ENCODE measurements at places on chromosomes 1 and 21.
A peak's percentile ranks its signal among the peaks of the same experiment; 100 is the strongest.

DNA sequence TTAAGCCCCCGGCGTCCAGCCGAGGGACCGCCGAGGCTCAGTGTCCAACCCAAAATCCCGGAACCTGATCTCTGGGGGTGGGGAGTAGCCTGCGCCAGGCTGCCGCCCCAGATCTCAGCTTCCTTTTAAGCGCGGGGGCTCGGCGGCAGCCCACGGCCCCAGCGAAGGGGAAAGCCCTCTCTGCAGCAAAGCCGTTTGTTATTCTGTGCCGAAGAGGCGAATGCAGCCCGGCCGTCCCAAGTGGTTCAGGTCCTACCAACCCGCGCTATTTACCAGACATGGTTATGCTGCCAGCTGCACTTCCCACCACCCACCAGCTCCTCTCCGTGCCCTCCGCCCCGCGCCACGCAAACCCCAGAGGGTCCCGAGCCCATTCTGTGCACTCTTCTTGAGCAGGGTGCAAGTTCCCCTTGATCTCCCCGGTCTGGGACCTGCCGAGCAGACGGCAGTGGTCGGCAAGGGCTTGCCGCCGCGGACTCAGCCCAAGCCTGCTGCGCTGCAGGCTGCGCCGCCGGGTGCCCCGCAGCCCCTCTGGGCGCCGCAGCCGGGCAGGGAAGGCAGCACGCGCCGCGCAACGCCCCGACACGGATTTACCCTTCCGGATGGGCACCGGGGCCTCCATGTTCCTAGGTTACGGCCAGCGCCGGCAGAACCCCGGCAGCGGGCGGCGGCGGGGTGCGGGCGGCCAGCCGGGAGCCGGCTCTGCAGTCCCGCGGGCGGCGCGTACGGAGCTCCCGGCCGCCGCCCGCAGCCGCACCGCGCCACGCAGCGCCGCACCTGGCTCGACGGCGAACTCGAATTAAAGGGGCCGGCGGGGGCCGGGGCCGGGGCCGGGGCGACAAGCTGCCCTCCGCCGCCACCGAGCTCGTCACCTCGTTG lies 738 bp upstream of the KCNA2 start:
- no peak for DNase-seq

DNA sequence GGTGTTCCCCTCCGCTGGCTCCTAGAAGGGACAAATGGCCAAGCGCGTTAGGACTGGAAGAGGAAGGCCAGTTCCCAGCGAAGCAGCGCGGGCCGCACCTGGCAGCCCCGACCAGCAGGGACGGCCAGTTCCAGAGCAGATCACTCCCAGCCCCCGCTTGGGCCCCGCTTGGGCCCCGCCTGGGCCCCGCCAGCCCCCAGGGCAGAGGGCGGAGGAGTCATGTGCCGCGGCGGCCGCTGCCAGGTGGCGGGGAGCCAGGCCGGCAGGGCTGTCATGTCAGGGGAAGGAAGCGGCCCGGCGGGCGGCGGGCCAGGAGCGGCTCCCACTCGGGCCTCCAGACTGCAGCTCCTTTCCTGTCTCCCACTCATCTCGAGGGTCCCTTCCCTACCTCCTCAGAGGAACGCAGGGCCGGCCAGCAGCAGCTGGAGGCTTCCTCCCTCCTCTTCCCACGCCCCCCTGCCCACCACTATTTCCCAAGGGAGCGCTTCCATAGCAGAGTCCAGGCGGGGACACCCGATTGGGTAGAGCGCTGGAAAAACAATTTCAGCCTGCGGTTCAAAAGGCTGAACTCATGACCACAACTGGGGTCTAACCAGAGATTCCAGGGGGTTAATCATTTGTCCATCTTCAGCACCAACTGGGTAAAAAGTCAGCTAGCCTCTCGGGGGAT lies 16.5 kb downstream of the ZNF697 start:
- peak; percentile 38 for DNase-seq

DNA sequence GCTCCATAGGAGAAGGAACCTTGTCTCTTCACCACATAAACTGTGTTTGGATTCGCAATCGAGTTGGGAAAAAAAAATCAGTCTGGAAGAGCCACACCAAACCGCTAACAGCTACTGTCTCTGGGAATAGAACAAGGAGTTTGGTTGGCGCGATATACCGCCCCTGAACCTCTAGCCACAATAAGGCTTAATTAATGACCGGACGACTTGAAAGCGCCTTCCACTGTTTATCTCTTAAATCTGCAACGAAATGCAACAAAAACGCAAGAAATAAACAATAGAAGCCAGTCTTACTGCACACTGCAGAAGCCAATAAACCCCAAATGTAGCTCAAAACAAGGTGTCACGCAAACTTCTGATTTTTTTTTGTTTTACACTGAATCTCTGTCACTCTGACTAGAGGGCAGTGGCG lies 10.9 kb downstream of the BTBD19 start:
- no peak for DNase-seq

DNA sequence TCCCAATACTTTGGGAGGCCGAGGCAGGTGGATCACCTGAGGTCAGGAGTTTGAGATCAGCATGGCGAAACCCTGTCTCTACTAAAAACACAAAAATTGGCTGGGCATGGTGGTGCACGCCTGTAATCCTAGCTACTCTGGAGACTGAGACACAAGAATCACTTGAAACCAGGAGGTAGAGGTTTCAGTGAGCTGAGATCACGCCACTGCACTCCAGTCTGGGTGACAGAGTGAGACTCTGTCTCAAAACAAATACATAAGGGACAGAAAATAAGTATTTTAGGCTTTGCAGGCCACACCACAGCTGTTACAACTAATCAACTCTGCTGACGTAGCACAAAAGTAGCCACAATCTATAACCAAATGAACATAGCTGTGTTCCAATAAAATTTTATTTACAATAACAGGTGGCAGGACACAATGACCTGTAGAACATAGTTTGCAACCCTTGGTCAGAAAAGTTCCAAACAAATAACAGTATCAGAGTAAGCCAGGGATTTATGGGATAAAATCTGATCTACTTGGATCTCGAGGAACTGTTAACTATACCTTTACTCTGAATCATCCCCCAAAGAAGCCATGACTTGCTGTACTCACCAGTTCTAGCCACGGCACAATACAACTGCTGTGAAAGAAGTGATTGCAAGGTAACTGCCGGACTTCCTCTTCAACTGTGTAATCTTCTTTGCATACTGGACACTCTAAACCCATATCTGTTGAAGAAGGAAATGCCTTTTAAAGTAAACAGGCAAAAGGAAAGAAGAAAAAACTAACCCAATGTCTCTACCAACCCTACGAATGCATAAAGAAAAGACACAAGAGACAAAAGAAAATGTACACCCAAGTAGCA lies 28.3 kb downstream of the CD160 start:
- no peak for DNase-seq

DNA sequence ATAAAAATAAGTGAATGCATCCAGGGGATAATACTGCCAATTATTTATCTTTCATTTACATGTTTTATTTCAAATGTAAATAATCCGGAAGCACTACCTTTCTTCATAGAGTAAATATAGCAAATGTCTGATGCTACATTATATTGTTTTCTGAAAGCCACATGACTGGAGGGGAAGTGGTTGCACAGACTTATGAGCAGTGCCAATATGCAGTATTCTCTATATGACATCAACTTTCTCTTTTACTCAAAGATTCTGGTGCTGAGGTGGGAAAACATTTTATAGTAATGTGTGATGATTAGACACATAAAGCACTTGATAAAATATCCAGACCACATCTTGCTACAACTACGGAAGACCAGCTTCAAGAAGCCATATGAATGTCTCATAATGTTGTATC lies 314.7 kb downstream of the NEGR1 start:
- DNase-seq: no peak

GRCh38 chr1:202167708-202168415 lies 7.5 kb upstream of the PTPN7 start:
- DNase-seq: peak; percentile 85

DNA sequence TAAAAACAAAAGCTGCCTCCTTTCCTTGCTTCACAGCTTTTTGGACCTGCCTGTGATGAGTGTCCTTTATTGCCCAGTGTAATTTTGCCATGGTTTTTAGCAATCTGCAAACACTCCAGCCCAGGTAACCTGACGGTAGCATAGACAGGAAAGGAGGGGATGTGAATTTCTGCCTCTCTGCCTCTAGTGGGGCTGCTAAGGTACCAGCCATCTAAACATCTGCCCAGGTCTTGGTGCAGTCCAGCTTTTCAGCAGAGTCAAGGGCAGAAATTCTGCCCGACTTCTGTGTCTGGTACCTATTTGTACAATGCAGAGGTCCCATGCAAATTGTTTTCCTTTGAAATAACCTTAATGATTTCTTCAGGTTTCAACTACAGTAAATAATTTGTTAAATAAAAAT lies 371.4 kb downstream of the KIF26B start:
- no peak for DNase-seq

GRCh38 chr1:153384958-153385580 lies 5.8 kb downstream of the S100A8 start:
- no peak for DNase-seq

DNA sequence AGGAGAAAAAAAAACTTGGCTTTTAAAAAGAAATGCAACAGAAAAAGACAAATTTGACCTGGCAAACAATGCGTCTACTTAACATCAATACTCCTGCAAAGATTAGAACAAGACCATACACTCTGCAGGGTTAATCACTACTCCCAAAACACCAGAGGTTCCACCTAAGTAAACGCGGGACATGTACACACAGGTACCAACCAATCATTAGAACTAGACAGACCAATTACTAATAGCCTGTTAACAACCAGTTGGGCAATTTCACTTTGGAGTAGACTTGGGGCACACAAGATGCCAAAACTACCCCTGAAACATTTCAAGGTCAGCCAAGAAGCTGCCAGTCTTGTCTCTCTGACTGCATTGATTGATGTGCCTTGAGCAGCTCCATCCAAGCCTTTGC lies 125.8 kb downstream of the RRAGC start:
- DNase-seq: no peak

All from NCI-H2171 (cell line).